ENCODE measurements at places on chromosomes 16 and 17.

GRCh38 chr16:27400751-27401620, 988 bp upstream of the IL21R start:
- no peak for DNase-seq

DNA sequence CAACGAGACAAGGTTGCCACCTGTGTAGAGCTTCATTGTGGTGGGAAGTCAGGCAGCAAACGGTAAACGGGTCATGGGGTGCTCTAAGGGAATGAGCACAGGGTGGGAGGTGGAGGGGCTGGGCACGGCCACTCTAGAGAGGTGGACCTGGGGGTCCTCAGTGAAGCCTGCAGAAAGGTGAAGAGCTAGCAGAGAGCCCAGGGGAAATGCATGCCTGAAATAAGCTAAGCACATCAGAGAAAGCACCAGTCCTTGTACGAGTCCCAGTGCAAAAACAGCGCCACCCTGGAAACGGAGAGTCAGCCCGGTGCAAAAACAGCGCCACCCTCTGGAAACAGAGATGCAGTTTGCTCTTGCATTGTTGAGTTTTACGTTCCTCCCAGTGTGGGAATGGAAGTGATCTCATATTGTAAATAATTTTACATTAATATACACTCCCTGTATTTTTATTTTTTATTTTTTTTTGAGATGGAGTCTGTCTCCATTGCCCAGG, 65.0 kb downstream of the TBC1D16 start:
- DNase-seq = no peak

DNA sequence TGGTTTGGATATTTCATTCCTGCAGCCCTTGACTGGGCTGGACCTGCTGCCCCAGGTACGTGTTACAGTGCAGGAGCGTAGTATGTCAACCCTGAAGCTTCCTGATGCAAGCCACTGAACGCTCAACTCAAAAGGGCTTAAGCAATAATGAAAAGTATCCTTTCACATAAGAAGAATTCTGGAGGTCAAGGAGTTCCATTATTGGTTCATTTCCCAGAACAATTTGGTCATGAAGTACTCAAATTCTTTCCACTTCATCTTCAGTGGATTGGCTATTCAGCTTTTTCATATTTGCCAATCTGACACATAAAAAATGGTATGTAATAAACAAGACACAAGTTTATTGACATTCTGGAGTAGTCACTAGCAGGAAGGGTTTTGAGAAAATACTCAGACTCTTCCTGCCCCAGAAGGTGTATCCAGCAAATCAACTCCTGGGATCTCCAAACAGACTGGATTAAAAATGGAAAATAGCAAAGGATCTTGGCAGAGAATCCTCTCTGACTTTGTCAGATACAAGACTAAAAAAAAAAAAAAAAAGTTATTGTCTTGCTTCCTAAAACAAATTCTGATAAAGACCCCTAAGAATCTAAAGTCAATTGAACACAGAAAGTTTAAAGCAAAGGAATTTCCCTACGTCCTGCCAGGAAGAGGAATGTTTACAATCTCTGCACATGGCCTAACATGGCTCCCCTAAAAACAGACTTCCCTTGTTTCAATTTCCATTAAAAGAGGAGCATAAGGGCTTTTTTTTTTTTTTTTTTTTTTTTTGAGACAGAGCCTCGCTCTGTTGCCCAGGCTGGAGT, 37.5 kb upstream of the WSB1 start:
- DNase-seq = no peak

GRCh38 chr17:39058524-39058923, 91.3 kb upstream of the FBXO47 start:
- no peak for DNase-seq

DNA sequence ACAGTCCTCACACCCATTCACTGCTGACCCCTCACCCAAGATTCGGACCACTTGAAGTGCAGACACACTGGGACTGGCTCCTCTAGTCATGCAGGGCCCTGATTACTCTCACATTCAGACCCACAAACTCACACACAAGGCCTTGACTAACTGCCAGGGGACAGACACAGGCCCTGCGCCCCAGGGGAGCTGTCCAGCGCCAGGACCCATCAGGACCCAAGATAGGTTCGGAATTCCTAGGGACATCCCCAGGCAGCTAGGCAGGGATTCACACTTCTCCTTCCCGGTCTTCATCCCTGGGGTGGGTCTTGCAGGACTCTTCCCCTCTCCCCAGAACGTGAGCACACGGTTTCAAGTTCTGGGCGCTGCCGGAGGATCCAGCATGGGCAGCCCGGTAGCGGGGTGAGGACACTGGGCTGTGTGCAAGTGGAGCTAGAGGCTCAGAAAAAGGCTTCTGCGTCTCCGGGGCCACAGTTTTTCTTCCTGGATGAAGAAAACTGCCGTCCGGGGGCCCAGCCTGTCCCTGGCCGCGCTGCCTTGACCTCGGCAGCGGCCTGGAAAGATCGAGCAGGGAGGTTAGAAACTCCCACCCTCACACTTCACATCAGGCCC, 1.6 kb downstream of the SEZ6 start:
- DNase-seq = no peak

- no peak for DNase-seq
Measured at GRCh38 chr17:74210191-74211140, 2.9 kb upstream of the TTYH2 start.

GRCh38 chr16:2159175-2159838, 3.7 kb downstream of the TRAF7 start:
- DNase-seq = no peak

DNA sequence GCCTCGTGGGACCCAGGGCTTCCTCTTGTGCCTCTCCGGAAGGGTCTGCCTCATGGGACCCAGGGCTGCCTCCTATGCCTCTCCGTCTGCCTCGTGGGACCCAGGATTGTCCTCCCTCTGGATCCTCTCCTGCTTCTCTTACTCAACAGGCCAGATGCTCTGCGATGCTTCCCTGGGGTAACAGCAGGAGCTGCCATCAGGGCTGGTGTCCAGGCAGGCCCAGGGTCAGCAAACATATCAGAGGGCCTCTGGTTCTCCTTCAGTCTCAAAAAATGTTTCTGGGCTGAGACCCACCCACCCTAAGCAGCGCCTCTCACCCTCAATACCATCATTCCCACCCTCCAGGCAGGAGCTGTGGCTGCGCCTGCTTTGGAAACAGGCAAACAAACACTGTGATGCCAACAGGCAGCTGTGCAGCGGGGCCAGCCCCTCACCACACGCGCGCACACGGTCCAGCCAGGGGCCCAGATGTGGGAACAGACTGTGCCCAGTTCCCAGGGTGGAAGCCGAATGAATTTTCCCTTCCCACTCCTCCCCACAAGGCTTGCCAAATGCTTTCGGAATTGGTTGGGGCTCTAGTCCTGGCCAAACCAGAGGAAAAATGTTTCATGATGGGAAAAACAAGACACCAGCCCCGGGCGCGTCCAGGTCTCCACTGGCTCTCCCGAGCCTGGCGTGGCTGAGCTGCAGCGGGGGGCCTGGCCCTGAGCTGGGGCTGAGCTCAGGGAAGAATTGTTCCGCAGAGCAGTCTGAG, 11.3 kb downstream of the TIMM22 start:
- no peak for DNase-seq

DNA sequence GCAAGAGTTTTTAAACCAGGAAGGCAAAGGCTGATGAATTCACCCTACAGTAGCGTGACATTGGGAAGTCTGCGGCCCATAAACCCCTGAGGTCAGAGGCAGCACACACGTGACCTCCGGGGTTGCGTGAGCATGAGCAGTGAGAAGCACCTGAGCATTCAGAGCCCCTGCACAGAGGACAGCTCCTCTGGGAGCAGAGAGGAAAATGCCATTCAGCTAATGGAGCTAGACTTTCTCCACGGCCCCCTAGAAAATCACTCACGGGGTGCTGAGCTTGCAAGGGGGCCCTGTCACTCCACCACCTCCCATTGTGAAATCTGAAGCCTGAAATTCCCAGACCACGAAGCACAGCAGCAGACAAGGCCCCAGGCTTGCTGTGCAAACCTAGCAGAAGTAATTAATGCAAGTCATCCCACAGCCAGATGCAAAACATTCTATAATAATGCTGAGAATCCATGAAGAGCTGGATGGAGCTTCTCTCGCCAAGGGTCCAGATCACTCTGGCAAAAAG, 114.9 kb upstream of the RCVRN start:
- DNase-seq = no peak

- DNase-seq = no peak
Measured at GRCh38 chr17:55872374-55872773, 121.5 kb downstream of the PCTP start.

GRCh38 chr16:84633622-84634021, 14.7 kb upstream of the KLHL36 start:
- DNase-seq = no peak

GRCh38 chr17:79219208-79219935, 144.7 kb downstream of the ENGASE start:
- DNase-seq = no peak

DNA sequence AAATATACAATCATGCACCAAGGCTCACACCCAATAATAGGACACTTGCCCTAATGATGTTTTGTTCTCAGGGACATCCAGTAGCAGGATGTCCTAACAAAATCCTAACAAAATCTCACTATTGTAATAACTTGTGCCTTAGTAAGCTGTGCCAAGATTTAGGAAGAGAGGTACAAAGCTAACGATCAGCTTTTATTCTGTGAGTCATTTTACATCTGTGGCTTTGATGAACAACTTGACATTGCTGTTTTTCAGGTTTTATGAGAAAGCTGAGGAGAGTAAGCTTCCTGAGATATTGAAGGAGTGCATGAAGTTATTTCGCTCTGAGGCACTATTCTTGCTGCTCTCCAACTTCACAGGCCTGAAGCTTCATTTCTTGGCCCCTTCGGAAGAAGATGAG, 18.9 kb downstream of the OGFOD1 start:
- DNase-seq = no peak

GRCh38 chr16:20611975-20612481, 35.9 kb upstream of the ACSM2B start:
- DNase-seq = no peak

DNA sequence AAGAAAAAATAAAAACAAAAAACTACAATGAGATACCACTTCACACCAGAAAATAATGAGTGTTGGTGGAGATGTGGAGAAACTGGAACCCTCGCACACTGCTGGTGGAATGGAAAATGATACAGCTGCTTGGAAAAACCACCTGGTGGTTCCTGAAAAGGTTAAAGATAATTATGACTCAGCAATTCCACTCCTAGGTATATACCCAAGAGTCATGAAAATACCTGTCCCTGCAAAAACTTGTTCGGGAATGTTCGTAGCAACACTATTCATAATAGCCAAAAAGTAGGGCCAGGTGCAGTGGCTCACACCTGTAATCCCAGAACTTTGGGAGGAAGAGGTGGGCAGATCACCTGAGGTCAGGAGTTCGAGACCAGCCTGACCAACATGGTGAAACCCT, 8.1 kb upstream of the ITGAE start:
- DNase-seq = no peak

DNA sequence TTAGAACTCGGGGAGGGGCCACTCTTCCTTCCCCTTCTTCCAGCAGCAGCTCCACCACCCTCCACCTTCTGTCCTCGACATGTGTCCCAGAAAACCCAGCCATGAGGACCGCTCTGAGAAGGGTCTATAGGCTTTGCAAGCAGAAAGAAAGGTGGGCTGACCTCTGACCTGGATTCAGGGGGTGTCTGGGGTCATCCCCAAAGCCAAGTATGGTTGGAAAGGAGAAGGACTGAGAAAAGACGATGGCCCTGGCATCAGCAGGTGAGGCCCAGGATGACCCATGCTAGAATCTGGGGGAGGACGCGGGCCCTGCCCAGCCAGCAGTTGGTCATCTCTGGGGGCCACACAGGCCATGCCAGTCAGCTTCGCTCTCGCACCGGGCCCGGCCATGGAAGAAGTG, 6.1 kb upstream of the SMIM5 start:
- DNase-seq = no peak

DNA sequence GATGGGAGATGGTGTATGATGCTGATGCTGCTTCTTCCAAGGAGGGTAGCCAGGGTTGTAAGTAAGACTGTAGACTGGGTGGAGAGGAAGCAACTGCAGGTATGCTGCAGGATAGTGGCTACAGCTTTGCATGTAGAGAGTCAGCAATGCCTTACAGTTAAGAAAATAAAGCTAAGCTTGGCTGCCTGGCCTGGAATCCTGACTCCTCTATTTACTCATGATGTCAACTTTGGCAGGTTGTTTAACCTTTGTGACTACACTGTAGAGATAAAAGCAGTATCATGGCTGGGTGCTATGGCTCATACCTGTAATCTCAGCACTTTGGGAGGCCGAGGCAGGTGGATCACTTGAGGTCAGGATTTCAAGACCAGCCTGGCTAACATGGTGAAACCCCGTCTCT, 301.6 kb upstream of the RBFOX1 start:
- DNase-seq = no peak

- no peak for DNase-seq
Measured at GRCh38 chr17:73824321-73824720, 180.1 kb upstream of the SDK2 start.

- DNase-seq = no peak
Measured at GRCh38 chr17:30191072-30191471, 44.4 kb downstream of the SLC6A4 start.

- no peak for DNase-seq
Measured at GRCh38 chr16:87132361-87133014, 184.7 kb downstream of the C16orf95 start.

DNA sequence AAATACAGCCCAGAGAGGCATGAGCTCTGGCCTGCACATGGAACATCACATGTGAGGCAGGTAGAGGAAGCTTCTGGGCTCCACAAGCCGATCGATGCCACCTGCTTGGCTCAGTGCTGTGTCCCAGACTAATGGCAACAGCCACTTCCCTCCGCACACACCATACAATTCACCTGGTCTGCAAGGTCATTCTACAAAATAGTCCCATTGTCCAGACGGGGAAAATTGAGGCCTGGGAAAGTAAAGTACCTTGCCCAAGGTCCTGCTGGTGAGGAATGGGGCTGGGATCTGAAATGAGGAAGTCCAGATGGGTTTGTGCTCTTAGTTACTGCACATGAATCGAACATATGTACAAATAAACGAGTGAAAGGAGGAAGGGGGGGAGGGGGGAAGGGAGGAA, 88.0 kb downstream of the LITAF start:
- DNase-seq = no peak

DNA sequence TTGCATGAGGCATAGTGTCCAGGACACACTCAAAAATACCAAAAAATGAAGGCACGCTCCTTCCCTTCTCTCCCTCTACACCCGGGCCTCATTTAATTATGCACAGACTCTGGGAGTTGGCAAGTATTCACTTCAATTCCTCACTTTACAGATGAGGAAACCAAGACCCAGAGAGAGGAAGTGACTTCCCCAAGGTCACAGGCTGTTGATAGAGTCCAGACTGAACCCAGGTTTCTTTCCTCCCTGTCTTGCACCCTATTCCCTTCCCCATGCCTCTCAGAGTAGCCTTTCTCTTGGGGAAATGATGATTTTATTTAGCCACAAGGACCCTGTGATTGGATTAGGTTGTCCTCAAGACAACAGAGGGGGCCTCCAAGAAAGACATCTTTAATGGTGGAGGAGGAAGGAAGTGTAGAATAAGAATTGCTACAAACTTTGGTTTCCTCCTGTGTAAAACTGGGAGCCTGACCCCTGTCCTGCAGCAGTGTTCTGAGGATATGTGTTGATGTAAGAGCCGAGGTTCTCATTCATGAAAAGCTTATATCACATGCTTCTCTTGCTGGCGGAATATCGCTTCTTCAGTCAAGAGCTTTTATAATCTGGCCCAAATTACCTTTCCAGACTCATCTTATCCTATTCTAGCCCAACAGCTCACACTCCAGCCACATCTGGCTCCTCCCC, 48.8 kb upstream of the SIAH1 start:
- DNase-seq = no peak
